NCI-H2081 (cell line): ENCODE measurements at places on chromosomes 2 and 18.
A peak's percentile ranks its signal among the peaks of the same experiment; 100 is the strongest.

GRCh38 chr2:190190507-190191162 is 128.1 kb upstream of the MSTN start:
- DNase-seq = no peak

- DNase-seq = no peak
These were observed 815.3 kb upstream of the HS6ST1 start for GRCh38 chr2:129133692-129134641.

- no peak for DNase-seq
These were observed 162.6 kb upstream of the FN1 start for GRCh38 chr2:215598376-215598975.

GRCh38 chr2:172735582-172736423 is at the start of gene RAPGEF4:
TSS of gene RAPGEF4 (plus strand) at chr2:172735845. CDS start at chr2:172735984, 139 bp downstream.
- peak; percentile 30 for DNase-seq

GRCh38 chr2:241730671-241731293 is 3.6 kb upstream of the D2HGDH start:
- no peak for DNase-seq
